Keratinocyte (primary cell): ENCODE measurements at places on chromosomes 4 and X.
A peak's percentile ranks its signal among the peaks of the same experiment; 100 is the strongest.

DNA sequence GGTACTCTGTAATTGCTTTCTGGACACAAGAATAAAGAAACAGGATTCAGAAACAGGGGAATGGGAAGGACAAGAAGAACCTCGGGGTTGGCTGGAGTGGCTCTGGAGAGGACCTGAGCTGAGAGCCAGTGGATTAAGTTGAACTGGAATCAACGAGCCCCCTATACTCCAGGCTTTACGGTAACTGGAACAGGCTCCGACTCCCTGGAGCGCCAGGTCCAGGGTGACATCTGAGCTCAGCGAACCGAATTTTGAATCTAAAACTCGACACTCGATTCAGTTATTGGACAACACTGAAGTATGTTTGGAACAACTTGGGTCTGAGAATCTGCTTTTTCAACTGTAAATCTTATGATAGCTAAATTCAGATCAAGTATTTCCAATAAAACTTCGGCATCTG, 23.9 kb downstream of the HMX1 start:
- no peaks in the 10 kb centered on the region for H3K4me1 ChIP-seq
- no peak overlapping the region for H3K27ac ChIP-seq
- H3K4me3 ChIP-seq: no peak overlapping the region
- DNase-seq: no peak
- peaks cover 8% of the 10 kb centered on the region for H3K27me3 ChIP-seq

DNA sequence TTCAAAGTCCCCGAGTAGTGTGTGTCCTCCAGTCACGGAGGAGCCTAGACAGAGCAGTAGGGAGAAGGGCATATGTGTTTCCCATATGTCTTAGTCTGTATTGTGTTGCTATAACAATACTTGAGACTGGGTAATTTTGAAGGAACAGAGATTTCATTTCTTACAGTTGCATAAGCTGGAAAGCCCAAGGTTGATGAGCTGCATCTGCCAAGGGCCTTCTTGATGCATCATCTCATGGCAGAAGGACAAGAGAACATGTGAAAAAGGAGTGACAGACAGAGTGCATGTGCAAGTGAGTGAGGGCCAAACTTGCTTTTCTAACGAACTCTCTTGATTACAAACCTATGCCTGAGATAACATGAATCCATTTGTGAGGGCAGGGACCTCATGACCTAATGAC, 243.4 kb downstream of the ARHGAP10 start:
- H3K4me1 ChIP-seq: peaks cover 14% of the 10 kb centered on the region
- H3K27me3 ChIP-seq: no peaks in the 10 kb centered on the region
- no peak overlapping the region for H3K4me3 ChIP-seq
- no peaks in the 10 kb centered on the region for H3K36me3 ChIP-seq
- no peak for DNase-seq

- peaks cover 4% of the 10 kb centered on the region for H3K4me1 ChIP-seq
- H3K27ac ChIP-seq: no peak overlapping the region
- peaks cover 6% of the 10 kb centered on the region for H3K27me3 ChIP-seq
- no peak overlapping the region for H3K4me3 ChIP-seq
Observed at GRCh38 chr4:183561905-183562304, 57.0 kb downstream of the ING2 start.

DNA sequence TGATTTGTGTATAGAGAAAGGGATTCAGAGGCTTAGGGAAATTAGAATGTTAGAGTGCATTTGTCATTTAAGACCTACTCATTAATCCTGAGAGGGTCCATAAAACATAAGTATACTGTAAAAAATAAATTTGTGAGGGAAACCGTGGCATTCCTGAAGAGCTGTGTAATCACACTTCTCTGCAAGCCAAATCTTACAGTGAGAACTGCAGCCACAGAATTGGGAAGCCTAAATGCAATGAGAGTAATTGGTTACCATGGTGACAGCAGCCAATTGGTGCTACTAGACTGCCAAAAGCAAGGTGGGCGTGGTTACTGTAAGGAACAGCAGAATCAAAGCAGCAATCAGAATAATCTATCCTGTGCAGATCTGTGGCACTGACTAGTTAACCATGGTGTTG, 345.2 kb upstream of the GRID2 start:
- no peak overlapping the region for H3K27ac ChIP-seq
- H3K36me3 ChIP-seq: no peaks in the 10 kb centered on the region
- H3K4me3 ChIP-seq: no peak overlapping the region
- DNase-seq: no peak
- no peaks in the 10 kb centered on the region for H3K4me1 ChIP-seq

- DNase-seq: no peak
- H3K4me1 ChIP-seq: peaks cover 3% of the 10 kb centered on the region
- no peaks in the 10 kb centered on the region for H3K27me3 ChIP-seq
- no peak overlapping the region for H3K4me3 ChIP-seq
- H3K36me3 ChIP-seq: no peaks in the 10 kb centered on the region
Observed at GRCh38 chrX:153065389-153065788, 6.9 kb upstream of the PNMA6A start.

- DNase-seq: no peak
- H3K4me1 ChIP-seq: peaks cover 41% of the 10 kb centered on the region
- H3K27me3 ChIP-seq: no peaks in the 10 kb centered on the region
- no peaks in the 10 kb centered on the region for H3K36me3 ChIP-seq
- no peak overlapping the region for H3K27ac ChIP-seq
- H3K4me3 ChIP-seq: no peak overlapping the region
Observed at GRCh38 chr4:158808399-158808798, 39.6 kb downstream of the FNIP2 start.

DNA sequence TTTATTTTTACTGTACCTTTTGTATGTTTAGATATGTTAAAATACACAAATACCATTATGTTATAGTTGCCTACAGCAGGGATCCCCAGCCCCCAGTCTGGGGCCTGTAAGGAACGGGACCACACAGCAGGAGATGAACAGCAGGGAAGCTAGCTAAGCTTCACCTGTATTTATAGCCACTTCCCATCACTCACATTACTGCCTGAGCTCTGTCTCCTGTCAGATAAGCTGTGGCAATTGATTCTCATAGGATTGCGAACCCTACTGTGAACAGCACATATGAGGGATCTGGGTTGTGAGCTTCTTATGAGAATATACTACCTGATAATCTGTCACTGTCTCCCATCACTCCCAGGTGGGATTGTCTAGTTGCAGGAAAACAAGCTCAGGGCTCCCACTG, 73.9 kb downstream of the BMPR1B start:
- H3K36me3 ChIP-seq: no peaks in the 10 kb centered on the region
- peaks cover 24% of the 10 kb centered on the region for H3K4me1 ChIP-seq
- no peak for DNase-seq
- no peak overlapping the region for H3K4me3 ChIP-seq
- no peak overlapping the region for H3K27ac ChIP-seq

DNA sequence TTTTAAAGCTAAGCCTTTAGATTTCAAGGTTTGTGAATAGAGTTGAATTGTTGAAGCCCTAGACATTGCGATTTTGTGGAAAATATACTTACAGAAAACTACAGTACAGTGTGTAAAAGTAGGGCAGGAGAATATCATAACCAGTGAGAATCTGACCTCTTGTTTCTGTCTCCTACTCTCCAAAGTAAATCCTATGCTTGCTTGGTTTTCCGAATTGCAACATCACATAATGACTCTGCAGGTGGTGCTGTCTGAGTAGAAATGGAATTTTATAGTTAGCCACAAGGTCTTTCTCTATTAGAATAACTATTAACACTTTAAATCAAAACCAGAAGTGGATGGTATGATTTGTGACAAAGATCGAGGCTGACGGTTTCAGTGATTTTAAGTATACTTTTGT, 505.6 kb downstream of the RAPGEF2 start:
- H3K4me3 ChIP-seq: no peak overlapping the region
- H3K27ac ChIP-seq: no peak overlapping the region
- DNase-seq: no peak
- no peaks in the 10 kb centered on the region for H3K36me3 ChIP-seq
- no peaks in the 10 kb centered on the region for H3K4me1 ChIP-seq

DNA sequence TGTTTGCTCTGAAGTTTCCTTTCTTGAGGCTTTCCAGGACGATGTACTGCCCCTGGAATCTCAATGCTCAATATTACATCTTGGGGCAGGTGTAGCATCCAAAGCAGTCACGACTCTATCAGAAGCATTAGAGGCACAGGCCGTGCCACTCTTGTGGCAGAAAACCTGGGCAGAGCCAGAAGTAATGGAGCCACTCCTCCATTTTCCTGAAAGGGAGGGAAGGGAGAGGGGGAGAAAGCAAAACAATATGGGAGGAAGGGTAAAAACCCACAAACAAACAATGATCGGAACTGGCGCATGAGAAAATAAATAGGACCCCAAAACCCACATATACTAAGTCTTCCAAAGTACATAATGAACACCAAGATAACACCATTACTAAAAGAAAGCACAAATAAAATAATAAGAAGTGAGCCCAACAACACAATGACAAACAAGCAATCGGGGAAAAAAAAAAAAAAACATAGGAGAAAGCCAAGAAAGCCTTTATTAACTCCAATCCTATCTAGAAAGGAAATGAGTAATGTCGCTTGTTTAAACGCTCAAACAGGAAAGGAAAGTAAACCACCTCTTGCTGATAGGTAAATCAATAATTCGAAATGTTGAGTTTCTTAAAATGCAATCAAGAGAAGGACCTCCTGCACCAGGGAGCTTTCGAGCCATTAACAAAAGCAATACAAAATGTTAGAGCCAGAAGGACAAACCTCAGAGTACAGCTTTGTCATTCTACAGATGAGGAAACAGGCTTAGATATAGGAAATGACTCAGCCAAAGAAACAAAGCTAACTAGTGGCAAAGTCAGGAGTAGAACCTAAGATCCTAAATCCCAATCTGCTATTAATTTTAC, 117.4 kb downstream of the ATRX start:
- no peaks in the 10 kb centered on the region for H3K36me3 ChIP-seq
- H3K27me3 ChIP-seq: no peaks in the 10 kb centered on the region
- no peaks in the 10 kb centered on the region for H3K4me1 ChIP-seq
- no peak for DNase-seq

DNA sequence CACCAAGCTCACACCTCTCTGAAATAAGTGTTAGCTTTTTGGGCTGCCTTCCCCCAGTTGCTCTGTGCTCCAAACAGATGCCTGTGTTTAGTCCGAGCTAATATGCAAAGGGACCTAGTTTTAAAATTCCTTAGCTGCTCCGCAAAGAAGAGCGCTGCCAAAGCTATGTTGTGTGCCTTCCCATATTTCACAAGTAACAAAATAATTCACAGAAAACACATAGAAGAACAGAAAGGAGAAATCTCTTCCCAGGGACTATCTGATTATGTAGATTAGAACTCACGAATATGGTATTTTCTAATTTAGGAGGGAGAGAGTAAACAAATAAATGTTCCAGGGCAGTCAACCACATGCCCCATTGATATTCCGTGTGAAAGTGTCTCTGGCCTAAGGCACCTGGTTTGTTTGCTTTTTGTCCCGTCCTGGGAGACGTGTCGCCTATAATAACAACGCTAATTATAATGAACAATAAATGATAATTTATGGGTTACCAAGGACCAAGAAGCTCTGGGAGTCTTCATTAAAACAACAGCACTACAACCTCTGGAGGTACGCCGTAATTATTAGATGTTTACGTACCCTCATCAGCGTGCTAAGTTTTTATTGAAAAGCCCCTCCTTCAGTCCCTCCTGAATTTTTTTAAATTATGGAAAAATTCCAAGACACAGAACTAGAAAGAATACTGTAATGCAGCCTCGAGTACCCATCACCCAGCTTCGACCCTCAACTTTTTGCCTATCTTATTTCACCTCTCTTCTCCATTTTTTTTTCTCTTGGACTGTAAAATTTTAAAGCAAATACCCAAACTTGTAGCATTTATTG, 1.2 kb upstream of the CCNG2 start:
- no peak for DNase-seq
- peak overlapping the region; percentile 74 for H3K27ac ChIP-seq
- peaks cover 2% of the 10 kb centered on the region for H3K36me3 ChIP-seq
- no peaks in the 10 kb centered on the region for H3K27me3 ChIP-seq
- peaks cover 17% of the 10 kb centered on the region for H3K4me1 ChIP-seq

DNA sequence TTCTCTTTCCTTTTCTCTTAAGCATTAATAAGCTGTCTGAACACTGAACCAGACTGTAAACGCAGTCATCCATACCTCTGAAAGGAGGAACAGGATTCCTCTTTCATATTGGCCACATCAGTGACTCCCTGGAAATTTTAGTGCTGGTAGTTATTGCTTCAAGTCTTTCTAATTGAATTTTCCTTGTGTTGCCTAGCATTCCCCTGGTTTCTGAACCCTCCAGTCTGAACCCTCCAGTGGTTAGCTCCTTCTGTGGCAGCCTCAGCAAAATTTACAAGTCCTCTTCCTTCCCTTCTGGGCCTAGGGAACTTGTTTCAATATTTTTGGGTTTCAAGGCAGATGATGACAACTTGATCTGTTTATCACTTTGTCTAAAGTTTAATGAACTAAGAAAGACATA, 7.9 kb downstream of the SPARCL1 start:
- H3K4me1 ChIP-seq: peaks cover 12% of the 10 kb centered on the region
- no peak for DNase-seq
- H3K4me3 ChIP-seq: no peak overlapping the region
- H3K27ac ChIP-seq: no peak overlapping the region
- H3K27me3 ChIP-seq: no peaks in the 10 kb centered on the region

DNA sequence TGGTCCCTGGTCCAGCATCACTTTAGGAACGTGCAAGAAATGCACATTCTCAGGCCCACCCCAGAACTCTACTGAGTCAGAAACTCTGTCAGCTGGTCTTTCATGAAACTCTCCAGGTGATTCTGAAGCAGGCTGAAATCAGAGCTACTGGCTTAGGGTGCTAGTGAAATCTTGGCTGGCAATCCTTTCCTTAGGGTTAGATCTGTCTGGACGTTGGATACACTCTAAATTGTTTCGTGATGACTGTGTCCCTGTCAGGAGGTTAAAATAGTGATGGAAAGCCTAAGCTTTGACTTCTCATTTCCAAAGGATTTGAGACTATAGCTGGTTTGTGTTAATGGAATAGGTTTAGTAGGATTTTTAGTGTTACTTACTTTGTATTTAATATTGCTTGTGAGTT, 99.1 kb downstream of the ARHGAP10 start:
- DNase-seq: peak; percentile 78
- H3K27me3 ChIP-seq: no peaks in the 10 kb centered on the region
- peak overlapping the region; percentile 85 for H3K27ac ChIP-seq
- H3K36me3 ChIP-seq: no peaks in the 10 kb centered on the region
- H3K4me3 ChIP-seq: no peak overlapping the region
- peaks cover 57% of the 10 kb centered on the region for H3K4me1 ChIP-seq

DNA sequence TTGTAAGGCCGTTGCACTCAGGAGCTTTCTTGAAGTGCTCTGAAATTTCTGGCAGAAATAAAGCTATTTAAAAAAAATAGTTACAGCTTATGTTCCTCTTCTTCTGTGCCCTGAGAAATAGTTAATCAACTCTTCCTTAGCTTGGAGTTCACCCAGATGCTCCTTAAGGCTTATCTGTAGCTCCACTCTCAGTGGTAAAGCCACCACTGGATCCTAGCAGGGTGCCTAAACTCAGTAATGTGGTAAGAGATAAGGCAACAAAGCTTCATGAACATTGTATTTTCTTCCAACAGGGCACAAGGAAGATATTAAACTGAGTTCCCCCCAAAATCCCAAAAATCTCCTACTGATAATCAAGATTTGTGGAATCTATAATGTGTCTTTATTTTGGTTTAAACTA, 299.5 kb downstream of the MAPK10 start:
- H3K36me3 ChIP-seq: no peaks in the 10 kb centered on the region
- H3K4me1 ChIP-seq: peaks cover 6% of the 10 kb centered on the region
- no peak overlapping the region for H3K4me3 ChIP-seq
- no peaks in the 10 kb centered on the region for H3K27me3 ChIP-seq
- DNase-seq: no peak
